ENCODE measurements at places on chromosomes 2 and 18.

DNA sequence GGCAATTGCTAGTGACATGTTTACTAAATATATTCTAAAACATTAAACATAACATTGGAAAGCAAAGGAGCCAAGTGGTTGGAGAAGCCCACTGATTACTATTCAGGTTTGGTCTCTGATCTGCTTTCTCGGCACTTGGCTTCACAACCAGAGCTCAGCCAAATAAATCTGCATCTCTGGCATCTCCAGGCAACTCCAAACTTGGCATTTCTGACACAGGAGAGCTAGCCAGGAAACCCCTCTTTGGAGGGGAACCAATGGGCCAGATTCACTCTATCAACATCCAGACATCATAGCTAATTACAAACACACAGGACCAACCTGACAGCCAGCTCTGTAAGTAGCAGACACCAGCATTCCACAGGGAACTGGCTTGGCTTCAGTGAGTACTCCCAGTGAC is 150.3 kb upstream of the ETAA1 start:
- DNase-seq: no peak

- DNase-seq: no peak
Measured at GRCh38 chr2:74162951-74163350, 15.2 kb upstream of the BOLA3 start.

DNA sequence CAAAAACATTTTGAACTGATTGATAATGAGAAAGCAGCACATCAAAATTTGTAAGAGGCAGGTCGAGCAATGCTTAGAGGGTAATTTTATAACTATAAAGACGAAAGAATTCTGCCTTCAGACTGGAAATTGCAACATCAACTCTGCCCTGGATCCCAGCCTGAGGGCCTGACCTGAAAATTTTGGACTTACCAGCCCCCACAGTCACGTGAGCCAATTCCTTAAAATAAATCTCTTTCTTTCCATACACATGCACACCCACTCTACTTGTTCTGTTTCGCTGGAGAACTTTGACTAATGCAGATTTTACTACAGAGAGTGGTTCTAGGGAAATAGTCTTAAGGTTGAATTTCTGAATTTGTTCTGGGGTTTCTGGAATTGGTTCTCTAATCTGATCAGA is 14.6 kb upstream of the ACOXL start:
- DNase-seq: no peak

- DNase-seq: no peak
Measured at GRCh38 chr2:107545851-107546250, 280.8 kb upstream of the RGPD4 start.

GRCh38 chr2:45212953-45213635 is 203.8 kb upstream of the SIX2 start:
- no peak for DNase-seq

DNA sequence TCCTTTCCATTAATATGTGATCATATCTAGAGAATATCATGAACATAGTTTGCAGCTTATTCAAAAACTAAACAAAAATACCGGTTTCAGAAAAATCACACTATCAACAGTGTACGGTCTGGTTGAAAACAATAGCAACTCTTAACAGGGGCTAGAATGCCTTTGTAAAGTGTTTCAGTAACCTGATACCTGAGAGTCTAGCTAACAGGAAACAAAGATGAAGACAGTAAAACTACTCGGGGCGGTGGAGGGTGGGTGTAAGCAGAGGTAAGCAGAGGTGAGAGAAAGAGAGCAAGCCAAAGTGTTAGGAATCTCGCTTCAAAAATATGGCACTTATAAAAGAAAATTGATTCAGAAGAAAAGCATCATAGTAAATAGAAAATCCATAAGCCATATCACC is 109.0 kb upstream of the RGPD4 start:
- DNase-seq: no peak

DNA sequence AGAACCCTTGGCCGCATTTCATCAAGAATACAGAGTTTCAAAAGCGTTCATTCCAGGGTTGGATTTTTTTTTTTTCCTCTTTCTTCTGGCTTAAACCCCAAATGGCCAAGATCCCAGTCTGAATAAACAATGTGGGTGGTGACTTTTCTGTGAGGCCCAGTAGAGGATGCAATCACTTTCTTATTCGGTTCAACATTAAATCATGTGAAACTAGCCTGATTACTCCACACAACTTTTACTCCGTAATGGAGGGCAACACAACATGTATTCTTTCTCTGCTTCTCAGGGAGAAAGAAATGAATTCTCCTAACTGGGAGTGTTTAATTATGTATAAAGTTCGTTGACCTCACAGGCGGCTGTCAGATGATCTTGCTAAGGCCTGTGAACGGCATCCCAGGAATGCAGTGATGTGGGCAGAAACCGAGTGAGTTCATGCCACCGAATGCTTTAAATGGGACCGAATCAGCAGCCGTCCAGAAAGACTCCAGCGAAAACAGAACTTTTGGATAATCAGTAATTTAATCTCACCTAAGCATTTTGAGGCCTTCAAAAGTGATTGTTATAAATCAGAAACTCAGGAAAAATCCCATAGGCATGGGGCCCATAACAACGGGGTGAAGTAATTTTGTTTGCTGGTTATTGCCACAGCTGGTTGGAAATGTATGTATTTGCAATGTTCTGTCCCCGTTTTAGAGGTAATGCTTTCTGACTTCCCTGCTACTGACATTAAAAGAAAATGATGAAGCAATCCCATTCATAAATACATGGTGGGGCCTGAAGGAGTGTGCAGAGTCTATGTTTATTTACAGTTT is 81.5 kb downstream of the BCL2 start:
- DNase-seq: no peak

DNA sequence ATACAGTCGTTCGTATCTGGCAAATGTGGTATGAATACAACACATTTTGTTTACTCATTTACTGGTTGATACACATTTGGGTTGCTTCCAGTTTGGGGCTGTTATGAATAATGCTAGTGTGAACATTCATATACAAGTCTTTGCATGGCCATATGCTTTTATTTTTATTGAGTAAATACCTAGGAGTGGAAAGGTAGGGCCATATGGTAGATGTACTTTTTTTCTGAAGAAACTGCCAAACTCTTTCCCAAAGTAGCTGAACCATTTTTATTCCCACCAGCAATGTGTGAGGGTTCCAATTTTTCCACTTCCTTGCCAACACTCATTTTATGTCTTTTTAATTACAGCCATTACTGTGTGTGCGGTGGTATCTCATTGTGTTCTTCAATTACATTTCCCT is 496.2 kb upstream of the NRXN1 start:
- DNase-seq: no peak

GRCh38 chr18:44957461-44957860 is 276.8 kb downstream of the SETBP1 start:
- no peak for DNase-seq

DNA sequence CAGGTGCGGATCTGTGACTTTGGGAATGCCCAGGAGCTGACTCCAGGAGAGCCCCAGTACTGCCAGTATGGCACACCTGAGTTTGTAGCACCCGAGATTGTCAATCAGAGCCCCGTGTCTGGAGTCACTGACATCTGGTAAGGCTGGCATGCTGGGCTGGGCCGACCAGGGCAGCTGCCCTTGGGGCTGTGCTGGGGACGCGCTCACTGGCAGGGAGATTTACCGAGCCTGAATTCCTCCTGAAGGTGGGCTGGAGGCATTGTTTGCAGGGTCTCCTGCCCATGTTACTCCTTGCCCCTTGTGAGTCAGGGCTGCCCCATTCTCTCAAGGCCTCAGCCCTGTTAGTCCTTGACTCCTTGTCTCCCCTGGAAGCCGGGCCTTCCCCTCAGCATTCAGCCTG is 18.7 kb upstream of the GMPPA start:
- DNase-seq: no peak

- no peak for DNase-seq
Measured at GRCh38 chr2:177344316-177344715, 48.3 kb upstream of the AGPS start.

DNA sequence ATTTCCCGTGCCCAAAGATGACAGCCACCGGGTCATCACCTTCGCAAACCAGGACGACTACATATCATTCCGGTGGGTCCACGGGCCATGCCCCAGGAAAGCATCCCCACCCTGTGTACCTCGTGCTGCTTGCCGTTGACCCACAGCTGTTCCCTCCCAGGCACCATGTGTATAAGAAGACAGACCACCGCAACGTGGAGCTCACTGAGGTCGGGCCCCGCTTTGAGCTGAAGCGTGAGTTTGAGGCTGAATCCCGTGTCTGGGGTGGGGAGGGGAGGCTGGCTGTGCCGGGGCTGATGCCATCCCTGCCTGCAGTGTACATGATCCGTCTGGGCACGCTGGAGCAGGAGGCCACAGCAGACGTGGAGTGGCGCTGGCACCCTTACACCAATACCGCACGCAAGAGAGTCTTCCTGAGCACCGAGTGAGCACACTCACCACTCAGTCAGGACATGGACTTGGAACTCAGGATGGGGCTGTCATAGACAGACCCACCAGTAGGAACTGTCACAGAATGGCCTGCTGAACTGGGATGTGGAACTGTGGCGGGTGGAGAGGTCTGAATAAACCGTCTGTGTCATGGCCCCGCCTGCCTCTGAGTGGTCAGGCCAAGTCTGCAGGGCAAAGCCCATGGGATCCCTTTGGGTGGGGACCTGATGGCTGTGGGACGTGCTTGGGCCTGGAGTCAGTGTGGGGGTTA is 3.5 kb downstream of the IMP4 start:
- no peak for DNase-seq

DNA sequence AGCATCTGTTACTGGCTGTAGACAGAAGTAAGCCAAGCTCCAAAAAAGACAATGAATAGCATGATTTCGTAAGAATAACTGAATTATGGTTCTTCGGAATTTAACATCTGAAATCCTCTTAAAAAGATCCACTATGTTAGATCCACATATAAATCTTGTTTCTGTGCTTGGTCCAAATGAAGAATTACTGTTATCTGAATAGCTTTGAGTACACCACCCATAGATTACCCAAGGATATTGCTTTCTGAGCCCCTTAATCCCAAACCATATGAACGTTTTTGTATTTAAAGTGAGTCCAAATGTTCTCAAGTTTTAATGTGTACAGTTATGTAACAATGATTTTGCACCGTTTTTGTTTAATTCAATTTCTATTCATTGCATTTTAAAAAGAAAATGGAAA is 124.9 kb downstream of the DSC3 start:
- no peak for DNase-seq

DNA sequence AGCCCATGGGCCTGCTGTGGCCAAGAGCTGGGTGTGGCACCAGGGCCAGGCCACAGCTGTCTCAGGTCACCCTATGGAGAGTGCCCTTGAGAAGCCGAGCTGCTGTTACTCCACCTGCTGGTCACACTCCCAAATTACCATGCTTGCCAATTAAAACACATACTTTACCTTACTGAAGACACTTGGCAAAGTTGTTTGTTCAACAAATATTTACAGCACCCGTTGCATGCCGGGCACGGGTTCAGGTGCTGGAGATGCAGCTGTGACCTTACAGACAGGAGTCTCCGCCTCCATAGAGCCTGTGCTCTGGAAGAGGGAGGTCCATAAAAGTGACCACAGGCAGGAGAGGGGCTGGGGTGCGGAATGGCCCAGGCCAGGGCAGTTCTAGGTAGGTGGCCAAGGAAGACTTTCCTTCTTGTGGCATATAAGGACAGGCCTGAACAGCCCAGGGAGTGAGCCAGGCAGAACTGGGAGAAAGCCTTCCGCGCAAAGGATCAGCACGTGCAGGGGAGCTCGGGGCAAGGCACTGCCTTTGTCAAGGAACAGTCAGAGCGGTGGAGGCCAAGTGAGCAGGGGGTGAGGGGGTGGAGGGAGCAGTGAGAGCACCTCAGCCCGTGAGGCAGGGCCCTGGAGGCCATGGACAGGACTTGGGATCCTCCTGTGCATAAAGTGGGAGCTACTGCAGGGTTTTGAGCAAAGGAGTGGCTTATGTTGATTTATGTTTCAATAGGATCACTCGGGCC is 23.6 kb upstream of the RBM44 start:
- DNase-seq: peak; percentile 29

GRCh38 chr2:88880441-88880953 is 189.0 kb downstream of the RPIA start:
- DNase-seq: no peak

DNA sequence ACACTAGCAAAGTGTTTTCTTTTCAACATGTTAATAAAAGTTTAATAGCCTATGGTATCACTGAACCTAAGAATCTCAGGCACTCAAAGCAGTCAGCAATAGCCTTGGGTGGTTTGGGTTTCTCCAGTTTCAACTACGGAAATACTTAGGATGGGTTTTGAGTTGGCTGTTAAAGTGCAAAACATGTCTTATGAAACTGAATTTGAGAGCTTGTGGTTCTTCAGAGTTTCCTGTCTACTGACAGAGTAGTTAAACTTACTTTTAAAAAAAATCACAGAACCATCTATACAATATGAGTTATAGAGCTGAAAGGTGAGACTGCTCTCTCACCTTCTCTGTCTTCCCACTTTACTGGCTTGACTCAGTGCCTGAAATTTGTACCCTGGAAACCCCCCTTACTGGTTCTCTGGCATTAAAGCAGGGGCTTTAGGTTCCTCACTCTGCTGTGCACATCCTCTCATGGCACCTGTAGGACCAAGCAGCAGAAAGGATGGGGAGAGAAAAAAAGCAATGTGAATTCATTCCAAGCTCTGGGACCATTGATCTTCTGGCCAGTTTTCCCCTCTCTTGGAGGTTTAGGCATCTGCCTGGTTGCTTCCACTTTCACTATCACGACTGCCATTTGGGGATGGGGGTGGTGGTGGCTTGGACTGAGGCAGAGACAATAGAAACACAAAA is 18.1 kb downstream of the CCDC141 start:
- no peak for DNase-seq

DNA sequence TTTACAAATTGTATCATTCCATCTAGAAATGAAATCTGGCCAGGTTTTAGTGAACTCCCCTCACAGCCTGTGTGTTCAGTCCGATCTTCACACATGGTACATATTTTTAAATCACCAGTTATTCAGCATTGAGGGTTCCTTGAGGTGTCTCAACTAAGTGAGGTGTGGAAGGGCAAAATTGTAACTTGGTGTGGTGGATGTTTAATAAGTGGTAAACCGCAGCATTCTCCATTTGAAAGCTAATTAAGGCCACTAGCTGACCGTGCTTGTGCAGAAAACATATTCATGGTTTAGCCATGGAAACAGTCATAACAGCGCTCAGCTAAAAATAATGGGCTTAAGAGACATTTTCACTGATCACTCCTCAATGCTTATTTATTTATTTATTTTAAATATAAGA is 786.2 kb upstream of the FANCL start:
- DNase-seq: no peak

DNA sequence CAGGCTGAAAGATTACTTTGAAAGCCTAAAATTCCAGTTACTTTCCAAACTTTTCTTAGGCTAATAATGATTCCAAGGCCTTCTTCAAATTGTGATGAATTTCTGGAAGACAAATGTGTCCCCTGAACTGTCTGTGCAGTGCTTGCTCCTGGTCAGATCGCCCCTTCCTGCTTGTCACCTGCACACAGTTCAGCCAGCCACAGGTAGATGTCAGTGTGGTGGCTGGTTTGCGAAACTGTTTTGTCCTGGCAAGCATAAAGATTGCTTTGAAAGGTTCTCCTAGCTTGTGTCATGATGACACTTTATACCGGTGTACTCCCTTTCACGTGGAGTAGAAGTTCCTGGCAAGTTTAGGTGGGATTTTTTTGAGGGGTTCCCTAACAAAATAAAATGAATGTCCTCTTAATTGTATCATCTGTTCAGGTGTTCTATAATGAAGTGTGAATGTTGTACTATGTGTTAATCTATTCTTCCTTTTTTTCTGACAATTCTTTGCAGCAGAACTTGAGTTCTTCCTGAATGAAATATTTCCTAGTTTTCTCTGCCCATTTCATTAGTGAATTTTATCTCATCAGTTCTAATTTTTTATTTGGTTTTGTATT is 298.8 kb downstream of the ZNF407 start:
- DNase-seq: peak; percentile 34

GRCh38 chr2:42933824-42934254 is 141.5 kb upstream of the HAAO start:
- DNase-seq: no peak

Measured in activated CD4-positive, alpha-beta T cell treated with anti-CD3 and anti-CD28 coated beads, Interleukin-2, amount 50 U/mL, for 4 hours (primary cell).